RPMI8226 (cell line): ENCODE measurements at places on chromosomes 11 and 22.

DNA sequence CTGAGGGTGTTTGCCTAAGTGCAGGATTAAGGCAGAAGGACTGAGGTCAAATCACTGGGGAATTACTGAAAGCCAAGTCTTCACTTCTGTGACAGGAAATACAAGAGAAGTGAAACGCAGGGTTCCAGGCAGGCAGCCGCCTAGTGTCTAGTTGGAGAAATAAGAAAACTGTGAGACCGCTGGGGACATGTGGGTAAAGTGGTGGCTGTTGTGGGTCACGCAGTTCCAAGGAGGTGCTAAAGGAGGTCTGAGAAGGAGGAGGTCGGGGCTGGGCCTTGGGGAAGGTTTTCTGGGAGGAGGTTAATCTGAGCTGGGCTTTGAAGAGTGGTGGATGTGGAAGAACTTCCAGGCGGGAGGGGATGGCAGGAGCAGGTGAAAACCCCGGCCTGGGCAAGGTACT is 11.2 kb downstream of the MCM5 start:
- DNase-seq = no peak

- no peak for DNase-seq
Observed at GRCh38 chr11:44203270-44204043, 106.5 kb downstream of the ALX4 start.

- no peak for DNase-seq
Observed at GRCh38 chr11:94638902-94639373, 71.8 kb downstream of the PIWIL4 start.

DNA sequence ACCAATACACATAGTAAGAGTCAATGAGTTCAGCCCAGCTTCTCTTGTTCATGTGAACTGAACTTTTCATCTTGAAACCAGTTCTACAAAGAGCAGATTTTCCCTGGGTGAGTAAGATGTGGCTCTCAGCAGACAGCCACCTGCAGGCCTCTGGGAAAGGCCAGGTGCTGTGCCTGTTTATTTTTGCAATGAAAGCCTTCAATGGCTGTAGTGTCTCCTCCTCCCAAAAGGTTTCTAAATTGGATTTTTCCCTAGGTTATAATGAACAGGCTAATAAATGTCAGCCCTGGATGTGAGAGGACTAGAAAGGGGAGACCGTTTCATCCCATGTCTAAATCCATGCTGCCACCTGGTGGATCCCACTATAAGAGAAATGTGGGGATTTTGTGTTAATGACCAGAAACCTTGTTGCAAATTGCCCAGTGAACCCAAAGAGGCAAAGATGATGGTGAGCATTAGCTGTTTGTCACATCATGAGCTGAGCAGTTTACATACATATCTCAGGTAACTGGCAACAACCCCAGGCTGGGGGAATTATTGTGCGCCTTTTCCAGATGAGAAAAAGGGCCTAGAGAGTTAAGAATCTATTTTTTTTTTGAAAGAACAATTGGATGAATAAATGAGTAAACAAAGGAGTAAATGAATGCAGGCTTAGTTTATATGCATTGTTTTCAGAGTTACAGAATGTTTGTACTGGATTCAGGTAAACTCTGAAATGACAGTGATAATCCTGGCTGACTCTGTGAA is 12.7 kb downstream of the C11orf91 start:
- DNase-seq = peak; percentile 35

GRCh38 chr11:131943295-131943694 is 572.9 kb downstream of the NTM start:
- DNase-seq = peak; percentile 11
